ENCODE measurements at places on chromosomes 16 and 17. TPM values are rescaled to one million over a fixed set of nuclear protein-coding genes. Genes with fewer than 3 reads are reported as not detected.

Gene CACNG1
- total RNA-seq, result not detected

Gene HSF4
- total RNA-seq, result 0.14 TPM

Gene CENPV
- 144 TPM for total RNA-seq

Gene GDPD1
- total RNA-seq, result 0.92 TPM

Gene TEX14
- total RNA-seq, result not detected

Gene SPATA32
- total RNA-seq, result not detected

Gene ZNF771
- total RNA-seq, result 13.1 TPM

Gene PSMB10
- total RNA-seq, result 54.1 TPM

Gene RAB34
- 649 TPM for total RNA-seq

Gene ABCA9
- total RNA-seq, result not detected

Gene LAT
- 2.0 TPM for total RNA-seq

Gene PDE6G
- total RNA-seq, result 23.5 TPM

Gene CES5A
- total RNA-seq, result not detected

Gene TMC8
- total RNA-seq, result 1.2 TPM

Gene PHOSPHO1
- not detected for total RNA-seq

Gene SLC16A6
- 0.07 TPM for total RNA-seq

Gene TBC1D3
- not detected for total RNA-seq

Gene MEIOC
- 9.8 TPM for total RNA-seq

Gene MMP2
- 5.6 TPM for total RNA-seq

Gene OTOP2
- not detected for total RNA-seq

Measured in epithelial cell of proximal tubule (primary cell).